A375 (cell line): ENCODE measurements at places on chromosomes 6 and 20. TPM values are rescaled to one million over a fixed set of nuclear protein-coding genes. Genes with fewer than 3 reads are reported as not detected.

TRAPPC3L gene
- not detected in 2 replicates for total RNA-seq

TCF15 gene
- total RNA-seq: 1.1 and 1.5 TPM in 2 replicates

FHL5 gene
- total RNA-seq: 0.21 and 0.23 TPM in 2 replicates

LY6G6C gene
- total RNA-seq: not detected in 2 replicates
